ENCODE measurements at places on chromosomes 5 and 9.
A peak's percentile ranks its signal among the peaks of the same experiment; 100 is the strongest.

GRCh38 chr9:97521576-97522333 lies 20.3 kb downstream of the TMOD1 start:
- DNase-seq, result no peak

GRCh38 chr5:125719681-125720347 lies 703.4 kb upstream of the GRAMD2B start:
- DNase-seq, result no peak

DNA sequence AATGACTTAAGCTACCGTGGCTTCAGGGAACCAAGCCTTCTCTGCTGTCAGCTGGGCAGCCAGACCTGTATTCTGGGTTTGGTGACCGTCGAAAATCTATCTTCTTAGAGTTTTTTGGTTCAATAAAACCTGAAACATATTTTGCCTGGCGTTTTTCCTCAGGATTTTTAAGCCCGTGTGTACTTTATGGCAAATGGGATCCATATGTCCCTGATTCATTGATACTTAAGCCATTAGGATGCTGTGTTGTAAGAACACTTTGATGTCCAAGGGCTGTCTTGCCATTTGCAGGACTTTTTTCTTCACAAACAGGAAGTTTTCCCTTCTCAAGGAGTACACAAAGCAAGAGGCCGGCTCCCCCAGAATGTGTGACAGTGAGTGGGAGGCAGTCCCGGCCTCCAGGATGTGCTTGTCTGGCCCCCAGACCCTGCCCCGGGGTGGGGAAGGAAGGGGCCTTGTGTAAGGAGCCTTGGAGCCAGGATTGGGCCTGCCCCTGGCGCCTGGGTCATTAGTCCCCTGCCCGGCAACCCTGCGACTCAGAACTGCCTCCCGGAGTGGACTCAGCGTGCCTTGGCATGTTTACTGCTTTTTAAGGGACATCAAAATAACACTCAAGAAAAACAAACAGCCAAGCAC lies 83.4 kb upstream of the SMIM23 start:
- DNase-seq, result no peak

GRCh38 chr9:33489066-33489465 lies 15.3 kb upstream of the NOL6 start:
- no peak for DNase-seq

DNA sequence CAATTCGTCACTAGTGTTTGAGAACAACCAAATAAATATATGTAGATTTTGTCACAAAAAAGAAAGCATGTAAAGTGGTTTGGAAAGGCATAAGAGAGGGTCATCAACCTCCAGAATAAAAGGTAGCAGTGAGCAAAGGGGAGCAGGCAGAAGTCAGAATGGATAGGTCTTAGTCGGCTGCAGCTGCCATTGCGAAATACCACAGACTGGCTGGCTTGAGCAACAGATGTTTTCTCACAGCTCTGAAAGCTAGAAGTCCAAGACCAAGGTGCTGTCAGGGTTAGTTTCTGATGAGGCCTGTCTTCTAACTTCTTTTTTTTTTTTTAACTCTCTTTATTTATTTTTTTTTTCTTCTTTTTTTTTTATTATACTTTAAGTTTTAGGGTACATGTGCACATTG lies 208.1 kb upstream of the PIK3R1 start:
- DNase-seq, result peak; percentile 71

DNA sequence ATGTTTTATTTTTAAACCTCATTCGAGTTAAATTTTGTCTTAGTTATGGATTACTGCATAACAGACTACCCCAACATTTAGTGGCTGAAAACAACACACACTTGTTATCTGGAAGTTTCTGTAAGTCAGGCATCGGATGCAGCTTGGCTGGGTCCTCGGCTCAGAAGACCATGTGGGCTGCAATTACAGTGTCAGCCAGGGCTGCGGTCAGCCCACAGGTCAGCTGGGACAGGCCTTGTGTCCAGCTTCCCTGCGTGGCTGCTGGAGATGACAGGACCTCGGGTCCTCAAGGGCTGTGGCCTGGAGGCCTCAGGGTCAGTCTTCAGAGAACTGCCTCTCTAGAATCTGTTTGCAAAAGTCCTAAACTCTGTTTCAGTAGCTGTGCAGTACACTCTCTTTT lies 219.0 kb upstream of the IRX1 start:
- DNase-seq, result peak; percentile 2

DNA sequence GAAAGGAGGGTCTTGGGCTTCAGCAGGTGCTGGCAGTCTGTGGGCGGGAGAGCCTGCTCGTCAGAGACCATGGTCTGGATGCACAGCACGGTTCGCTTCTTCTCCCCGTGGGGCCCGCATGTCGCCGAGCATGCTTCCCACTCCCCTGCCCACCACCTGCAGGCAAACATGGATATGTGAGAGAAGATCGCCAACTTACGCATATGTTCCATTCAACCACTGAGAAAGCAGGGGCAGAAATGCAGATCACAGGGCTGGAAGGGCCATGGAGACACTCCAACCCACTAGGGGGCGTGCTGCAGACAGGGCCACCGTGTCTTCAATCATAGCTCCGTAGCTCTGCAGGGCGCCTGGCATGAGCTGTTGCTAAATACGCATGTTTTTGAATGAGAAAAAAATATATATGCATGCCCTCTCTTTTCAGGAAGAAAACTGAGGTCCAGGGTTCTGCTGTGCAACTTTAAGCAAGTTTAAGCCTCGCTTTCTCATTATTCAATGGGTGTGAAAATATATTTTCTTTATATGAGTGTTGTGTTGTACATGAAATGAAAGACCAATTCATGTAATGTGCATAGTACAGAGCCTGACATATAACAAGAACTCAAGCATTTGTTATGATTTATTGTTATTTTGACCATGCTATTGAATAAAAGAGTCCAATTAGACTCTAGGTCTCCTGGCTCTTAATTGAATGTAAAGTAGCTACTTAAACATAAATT lies 148.0 kb downstream of the TARS1 start:
- peak; percentile 14 for DNase-seq

GRCh38 chr9:26813247-26813646 lies 79.4 kb downstream of the CAAP1 start:
- no peak for DNase-seq

- no peak for DNase-seq
Observed at GRCh38 chr9:101029315-101030085, 973 bp downstream of the PLPPR1 start.

- DNase-seq, result no peak
Observed at GRCh38 chr5:165720901-165721300, 2215.5 kb downstream of the MAT2B start.

DNA sequence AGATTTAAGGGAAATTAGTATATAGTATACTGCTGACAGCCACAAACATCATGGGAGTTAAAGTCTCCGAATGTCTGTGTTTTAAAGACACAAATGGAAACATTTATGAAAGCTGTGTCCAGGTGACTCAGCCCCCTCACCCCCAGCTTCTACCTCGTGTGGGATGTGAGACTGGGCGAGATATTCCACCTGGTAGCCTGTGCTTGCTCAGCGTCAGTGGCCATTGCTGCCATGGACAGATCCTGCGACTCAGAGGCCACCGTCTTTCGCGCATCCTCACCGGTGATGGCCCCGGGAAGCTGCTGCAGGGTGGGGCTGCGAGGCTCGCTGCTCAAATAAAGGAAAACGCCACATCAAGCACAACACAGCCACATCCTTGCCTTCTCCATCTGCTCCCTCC lies 31.2 kb upstream of the EXOC3 start:
- DNase-seq, result no peak
